Posterior vena cava (tissue), 2 donors: ENCODE measurements at places on chromosomes 2 and 18. TPM values are rescaled to one million over a fixed set of nuclear protein-coding genes. Genes with fewer than 3 reads are reported as not detected.
A peak's percentile ranks its signal among the peaks of the same experiment; 100 is the strongest.

- no peak for DNase-seq
These were observed 63.8 kb upstream of the MSH6 start for GRCh38 chr2:47719099-47719498.

DNA sequence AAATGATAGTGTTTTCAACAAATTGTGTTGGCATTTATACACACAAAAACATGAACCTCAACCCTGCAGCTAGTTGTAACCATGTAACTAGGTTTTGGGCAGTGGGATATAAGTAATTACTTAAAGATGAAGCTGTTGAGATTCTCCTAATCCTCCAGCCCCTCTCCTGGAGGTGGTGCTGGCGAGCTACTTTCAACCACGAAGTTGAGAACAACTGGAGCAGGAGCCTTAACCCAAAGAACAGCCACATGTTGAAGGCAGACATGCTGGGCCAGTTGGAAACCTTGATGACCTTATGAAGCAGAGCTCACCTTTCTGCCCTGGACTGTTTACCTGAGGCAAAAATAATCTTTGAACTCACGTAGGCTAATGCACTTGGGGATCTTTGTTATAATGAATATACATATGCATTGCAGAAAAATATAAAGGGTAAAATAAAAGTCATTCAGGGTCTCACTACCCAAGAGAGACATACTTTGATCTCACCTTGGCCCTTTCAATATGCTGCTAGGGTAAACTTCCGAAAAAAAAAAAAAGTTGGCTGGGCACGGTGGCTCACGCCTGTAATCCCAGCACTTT lies 89.6 kb upstream of the NPAS2 start:
- DNase-seq, result peak; percentile 86

DNA sequence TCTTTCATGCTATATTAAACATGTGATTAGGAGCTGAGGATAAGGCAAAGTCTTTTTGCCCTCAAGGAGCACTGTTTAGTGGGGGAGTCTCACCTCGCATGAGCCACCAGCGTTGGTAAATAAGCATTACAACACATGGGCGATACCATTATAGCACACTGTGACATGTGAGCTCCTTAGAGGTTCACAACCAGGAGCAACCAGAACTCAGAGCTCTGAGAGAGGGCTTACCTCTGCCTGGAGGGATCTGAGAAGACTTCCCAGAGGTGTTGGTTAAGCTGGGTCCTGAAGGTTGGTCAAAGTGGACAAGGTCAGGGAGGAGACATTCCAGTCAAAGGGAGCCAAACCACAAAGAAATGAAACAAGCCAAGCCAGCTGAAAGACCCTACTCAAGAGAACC lies 158.8 kb downstream of the ESCO1 start:
- no peak for DNase-seq

The MAP2 gene
- total RNA-seq, result 24.7 TPM

GRCh38 chr2:191202209-191202721 lies 42.9 kb upstream of the MYO1B start:
- no peak for DNase-seq

GRCh38 chr2:120488531-120488930 lies 142.6 kb downstream of the INHBB start:
- peak; percentile 51 for DNase-seq
